ENCODE measurements at places on chromosomes 7 and 10. TPM values are rescaled to one million over a fixed set of nuclear protein-coding genes. Genes with fewer than 3 reads are reported as not detected.

GIMAP4 gene
- total RNA-seq, result 88.3 TPM

XRCC2 gene
- 17.2 TPM for total RNA-seq

OR2A42 gene
- not detected for total RNA-seq

HIF1AN gene
- total RNA-seq, result 35.3 TPM

ELN gene
- not detected for total RNA-seq

RBM48 gene
- 13.4 TPM for total RNA-seq

OPN4 gene
- total RNA-seq, result not detected

C10orf67 gene
- total RNA-seq, result 0.32 TPM

C7orf25 gene
- 2.4 TPM for total RNA-seq

Data from activated CD8-positive, alpha-beta T cell treated with anti-CD3 and anti-CD28 coated beads for 36 hours (primary cell).